ENCODE measurements at places on chromosomes 5 and 9.

DNA sequence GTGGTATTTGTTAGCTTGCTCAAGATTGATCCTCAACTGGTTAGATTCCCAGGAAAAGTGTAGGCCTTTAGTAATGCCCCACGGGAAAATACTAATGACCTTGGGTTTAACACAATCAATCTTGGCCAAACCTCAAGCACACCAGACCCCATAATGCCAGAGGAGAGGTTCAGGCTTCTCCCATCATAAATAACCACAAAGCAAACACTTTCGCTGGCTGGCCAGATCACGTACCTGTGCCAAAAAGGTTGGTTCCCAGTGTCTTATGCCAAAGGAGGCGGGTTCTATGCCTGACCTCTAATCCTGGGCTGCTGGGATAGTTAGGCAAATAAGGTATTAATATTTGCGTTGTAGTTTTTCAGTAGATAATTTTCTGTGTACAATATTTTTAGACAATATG is 379.2 kb upstream of the CDH18 start:
- no peak for DNase-seq

DNA sequence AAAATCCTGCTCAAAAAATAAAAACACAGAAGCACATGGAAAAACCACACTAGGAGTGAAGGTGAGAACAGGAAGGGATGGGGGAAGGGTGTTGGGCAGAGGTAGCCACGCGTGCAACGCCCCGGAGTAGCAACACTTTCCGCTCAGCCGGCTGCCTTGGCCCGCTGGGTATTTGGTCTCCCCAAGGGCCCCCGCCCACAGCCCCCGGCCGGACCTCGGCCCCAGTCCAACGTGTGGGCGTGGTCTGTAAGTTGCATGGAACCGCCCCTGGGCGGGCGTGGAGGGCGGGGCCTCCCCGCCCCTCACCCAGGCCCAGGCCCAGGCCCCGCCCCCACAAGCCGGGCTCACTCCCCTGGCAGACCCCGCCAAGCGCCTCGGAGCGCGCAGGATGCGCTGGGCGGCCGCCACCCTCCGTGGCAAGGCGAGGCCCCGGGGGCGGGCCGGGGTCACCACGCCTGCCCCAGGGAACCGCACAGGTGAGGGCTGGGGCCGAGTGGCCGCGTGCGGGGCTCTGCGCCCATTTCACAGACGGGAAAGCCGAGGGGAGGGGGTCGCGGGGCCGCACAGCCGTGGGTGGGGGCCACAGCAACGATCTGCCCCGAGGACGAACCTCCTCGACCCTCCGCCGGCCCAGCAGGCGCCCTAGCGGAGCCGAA is at the start of gene SUSD3:
TSS of gene SUSD3 (plus strand) at position 347 of the 656 bp plus-strand sequence. CDS start at position 389, 42 bp downstream.
- DNase-seq = no peak

GRCh38 chr5:14036514-14036913 is 92.0 kb upstream of the DNAH5 start:
- no peak for DNase-seq

GRCh38 chr5:151065609-151066008 is 15.2 kb downstream of the TNIP1 start:
- DNase-seq = no peak

All from Kasumi-1 (cell line).